ENCODE measurements at places on chromosomes 2 and 18.
A peak's percentile ranks its signal among the peaks of the same experiment; 100 is the strongest.

DNA sequence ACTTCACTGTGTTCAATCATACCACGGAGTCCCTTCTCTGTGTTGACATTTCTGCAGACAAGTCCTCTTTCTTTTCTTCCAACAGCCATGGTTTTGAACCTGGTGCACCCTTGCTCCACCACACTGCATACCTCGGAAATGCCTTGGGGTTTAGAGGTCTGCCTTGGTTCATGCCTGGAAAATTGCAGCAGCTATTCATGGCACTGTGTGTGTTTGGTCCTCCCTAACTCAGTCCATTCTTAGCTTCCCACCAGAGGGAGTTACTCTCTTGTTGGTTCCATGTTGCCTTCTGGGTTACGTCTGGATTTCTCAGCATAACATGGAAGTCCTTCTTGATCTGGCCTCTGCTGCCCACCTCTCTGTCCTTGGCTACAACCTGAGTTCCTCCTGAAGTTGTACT lies 206.0 kb downstream of the FHOD3 start:
- DNase-seq: no peak

DNA sequence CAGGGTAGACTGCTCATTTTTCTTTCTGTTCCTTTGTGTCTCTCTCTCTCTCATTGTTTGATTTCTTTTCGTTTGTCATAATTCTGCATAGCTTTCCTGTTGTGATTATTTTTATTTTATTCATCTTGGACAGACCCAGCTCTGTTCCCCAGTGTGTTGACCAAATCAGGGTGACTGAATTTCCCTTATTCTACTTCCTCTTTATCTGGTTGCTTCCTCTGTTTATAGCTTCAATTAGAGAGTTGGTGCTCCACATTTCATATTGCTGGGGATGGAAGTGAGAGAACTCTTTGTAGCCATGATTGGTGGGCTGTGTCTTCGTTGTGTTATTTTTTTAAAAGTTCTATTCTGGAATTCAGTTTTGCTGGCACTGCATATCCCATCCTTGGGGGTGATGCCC lies 19.1 kb downstream of the PROKR1 start:
- no peak for DNase-seq

DNA sequence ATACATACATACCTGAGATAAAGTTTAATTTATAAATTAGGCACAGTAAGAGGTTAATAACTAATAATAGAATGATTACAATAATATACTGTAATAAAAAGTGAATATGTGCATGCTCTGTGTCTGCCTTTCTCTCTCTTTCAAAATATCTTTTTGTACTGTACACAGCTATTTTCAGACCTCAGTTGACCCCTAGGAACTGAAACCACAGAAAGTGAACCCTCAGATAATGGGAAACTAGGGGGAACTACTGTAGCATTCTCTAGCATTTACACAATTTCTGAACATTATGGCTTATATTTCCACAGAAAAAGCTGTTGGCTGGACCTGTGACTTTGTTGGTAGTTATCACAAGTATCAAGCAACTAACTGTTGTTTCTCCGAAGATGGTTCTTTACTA lies 25.9 kb downstream of the WDR75 start:
- no peak for DNase-seq

- DNase-seq: no peak
Observed at GRCh38 chr18:23837591-23837990, 148.3 kb downstream of the LAMA3 start.

DNA sequence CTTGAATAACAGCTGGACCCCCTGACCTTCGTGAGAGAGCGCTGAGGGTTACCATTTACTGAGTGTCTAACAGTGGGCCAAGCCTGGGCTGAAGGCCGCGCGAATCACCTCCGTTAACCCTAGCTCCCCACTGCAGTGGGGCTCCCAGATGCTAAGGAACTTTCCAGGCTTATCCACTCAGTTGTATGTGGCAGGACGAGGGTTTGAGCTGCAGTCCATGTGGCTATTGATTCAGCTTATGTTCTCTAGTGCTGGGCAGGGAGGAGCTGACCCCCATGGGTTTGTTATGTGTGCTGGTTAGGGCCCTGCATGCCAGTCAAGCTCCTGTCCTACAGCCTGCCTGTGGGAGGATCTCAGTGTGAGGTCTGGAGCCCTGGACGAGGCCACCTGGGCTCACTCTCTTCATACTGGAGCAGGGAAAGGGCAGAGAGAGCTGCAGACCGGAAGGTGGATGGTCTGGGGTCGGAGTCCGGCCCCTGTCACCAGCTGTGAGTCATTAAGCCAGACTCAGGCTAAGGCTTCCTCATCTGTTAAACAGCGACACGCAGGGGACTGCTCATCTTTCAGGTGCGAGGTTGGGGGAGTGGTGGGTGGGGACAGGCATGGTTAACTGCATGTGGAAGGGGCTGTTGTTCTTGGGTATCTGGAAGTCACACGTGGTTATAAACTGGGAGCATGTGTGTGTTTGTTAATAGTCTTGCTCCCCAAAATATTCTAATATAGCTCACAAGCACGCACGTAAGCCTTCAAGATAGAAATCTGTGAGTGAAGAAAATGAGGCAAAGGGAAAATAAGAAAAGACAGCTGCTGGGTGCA lies 6.6 kb downstream of the PSD4 start:
- no peak for DNase-seq

GRCh38 chr2:138744713-138745112 lies 35.5 kb downstream of the NXPH2 start:
- no peak for DNase-seq

- no peak for DNase-seq
Observed at GRCh38 chr2:21981127-21981526, 857.4 kb downstream of the TDRD15 start.

DNA sequence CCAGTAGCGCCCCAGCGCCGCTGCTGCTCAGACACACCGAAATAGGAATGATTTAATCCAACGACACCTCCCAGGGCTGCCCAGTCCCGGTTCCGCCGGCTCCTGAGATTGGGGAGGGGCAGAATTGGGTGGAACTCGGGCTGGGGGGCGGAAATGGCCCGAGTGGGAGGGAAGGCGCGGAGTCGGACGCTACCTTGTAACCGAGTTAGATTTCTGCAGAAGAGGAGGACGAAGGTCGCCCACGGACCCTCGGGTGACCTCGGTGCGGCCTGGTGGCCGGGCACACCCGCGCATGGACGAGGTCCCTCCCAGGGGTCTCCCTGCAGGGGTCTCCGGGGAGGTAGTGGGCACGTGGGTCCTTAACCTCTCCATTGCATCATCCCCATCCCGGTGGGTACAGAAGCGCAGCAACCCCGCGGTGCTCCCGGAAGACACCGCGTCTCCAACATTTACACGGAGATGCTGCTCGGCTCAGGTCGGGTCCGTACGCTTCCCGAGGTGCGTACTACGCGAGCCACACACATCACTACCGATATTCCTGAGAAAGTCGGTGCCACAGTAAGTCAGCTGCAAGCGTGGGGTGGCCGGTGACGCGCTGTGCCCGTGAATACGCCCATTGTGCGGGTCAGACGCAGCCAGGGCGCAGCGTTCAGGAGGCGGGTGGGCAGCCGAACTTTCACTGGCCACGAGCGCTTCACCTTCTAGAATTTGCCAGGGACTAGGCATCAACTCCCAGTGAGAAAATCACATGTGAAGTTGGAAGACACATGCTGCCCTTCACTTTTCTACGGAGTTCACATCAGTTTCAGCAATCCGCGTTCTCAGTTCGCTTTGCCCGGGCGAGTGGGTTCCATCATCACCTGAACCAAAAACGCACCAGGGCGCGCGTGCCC lies 3.0 kb downstream of the ZNF516 start:
- DNase-seq: peak; percentile 30

DNA sequence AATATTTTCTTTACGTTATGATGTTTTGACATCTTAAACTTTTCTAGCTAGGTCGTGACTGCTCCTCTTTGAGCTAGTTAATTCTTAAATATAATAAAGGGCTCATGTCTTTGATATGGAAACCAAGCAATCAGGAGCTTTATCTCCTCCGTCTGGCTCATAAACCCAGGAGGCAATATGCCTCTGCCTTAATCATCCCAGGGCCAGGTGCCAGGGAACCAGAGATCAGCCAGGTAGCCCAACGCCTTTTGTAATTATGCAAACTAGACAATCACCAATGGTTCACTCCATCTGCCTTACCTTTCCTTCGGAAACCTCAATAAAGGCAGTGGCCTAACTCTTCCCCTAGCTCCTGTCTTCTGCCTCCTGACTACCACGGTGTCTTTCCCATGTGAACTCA lies 213.7 kb downstream of the KCNJ3 start:
- DNase-seq: no peak

DNA sequence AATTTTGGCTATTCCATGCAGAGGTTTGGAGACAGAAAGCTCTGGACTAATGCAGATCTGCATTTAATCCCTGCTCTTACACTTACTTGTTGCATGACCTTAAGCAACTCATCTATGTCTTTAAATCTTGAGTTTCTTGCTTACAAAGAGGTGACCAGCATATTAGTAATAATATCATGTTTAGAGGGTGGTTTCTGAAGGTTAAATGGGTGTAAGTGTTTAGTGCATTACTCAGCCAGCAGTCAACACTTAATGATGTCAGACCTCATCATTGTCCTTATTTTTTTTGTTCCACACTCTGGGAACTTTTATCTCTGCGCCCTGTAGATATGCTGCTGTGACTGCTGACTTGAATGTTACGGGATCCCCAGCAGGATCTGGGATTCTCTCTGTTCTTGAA lies 1.7 kb downstream of the IL1RL1 start:
- DNase-seq: no peak

DNA sequence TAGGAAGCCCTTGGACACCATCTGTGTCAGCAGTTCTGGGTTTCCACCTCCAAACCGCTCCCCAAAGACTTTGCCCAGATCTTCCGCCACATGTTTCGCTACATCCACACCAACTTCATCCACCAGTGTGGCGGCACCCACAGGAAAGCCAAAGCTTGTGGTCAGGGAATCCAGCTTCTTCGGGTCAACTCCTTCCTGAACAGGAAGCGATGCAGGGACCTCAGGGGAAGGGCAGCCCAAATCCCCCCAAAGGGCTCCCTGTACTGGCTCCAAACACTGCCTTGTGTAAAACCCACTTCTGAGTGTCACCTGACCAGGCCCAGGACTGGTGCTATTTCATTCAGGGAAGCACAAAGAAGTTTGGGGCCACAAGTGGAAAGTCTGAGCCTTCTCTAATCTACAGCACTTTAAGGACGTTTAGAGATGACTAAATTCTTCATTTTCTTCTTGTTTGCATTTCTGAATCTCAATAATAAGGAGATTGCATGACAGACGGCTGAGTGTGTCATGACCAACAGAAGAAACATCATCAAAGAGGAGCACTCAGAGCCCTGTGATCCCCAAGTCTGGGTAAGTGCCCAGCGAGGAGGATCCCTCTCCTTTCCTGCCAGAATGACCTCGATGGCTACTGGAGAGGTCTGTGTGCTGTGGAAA lies 20.8 kb downstream of the GAREM2 start:
- DNase-seq: no peak

DNA sequence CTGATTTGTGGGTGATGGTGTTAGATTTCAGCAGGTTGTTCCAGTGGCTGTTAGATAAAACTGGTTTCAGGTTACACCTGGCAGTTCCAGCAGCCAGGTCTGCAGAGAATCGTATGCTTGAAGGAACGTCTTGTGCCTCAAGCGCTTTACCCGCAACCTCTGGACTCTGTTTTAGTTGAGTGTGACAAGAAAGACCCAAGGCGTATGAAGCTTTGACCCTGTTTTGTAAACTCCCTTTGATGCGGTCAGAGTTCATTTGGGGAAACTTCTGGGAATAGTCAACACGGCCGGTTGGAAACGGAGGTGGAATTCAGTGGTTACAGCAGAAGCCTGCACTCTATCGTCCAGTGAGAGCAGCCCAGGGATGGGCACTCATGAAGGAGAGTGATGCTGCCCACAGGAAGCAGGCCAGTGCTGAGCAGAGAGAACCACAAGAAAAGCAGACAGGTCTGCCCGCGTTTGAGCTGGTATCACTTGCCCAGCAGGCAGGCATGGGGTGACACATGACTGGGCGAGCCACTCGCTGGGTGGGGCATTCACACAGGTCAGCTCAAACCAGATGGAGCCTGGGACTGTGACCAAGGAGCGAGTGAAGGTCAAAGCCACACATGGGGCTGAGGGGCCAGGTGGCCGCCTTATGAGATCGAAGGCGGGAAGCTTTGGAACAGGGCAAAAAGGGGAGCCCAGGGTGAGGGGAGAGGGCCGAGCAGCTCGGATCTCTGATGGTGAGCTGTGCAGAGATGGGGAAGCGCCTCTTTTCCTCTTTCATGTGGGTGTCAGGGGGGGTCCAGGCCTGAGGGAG lies 99.6 kb upstream of the MBOAT2 start:
- DNase-seq: no peak

DNA sequence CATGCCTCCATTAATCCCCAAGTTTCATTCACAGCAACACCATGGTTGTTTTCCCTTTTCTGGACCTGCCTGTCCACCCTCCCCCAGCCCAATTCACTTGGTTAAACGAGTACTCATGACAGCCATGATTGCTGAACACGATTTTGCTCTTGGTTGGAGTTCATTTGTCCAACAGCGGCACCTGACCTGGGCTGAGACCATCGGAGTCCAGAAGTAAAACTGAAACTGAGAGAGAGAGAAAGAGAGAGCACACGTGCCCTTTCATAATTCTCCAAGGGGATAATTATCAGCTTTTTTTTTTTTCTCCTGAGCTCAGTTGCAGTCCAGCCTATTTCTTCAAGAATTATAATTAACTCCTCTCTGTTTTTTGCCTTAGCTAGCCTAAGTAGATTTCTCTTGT lies 13.7 kb upstream of the KIF5C start:
- DNase-seq: no peak

GRCh38 chr18:60176259-60176658 lies 196.3 kb downstream of the MC4R start:
- no peak for DNase-seq

DNA sequence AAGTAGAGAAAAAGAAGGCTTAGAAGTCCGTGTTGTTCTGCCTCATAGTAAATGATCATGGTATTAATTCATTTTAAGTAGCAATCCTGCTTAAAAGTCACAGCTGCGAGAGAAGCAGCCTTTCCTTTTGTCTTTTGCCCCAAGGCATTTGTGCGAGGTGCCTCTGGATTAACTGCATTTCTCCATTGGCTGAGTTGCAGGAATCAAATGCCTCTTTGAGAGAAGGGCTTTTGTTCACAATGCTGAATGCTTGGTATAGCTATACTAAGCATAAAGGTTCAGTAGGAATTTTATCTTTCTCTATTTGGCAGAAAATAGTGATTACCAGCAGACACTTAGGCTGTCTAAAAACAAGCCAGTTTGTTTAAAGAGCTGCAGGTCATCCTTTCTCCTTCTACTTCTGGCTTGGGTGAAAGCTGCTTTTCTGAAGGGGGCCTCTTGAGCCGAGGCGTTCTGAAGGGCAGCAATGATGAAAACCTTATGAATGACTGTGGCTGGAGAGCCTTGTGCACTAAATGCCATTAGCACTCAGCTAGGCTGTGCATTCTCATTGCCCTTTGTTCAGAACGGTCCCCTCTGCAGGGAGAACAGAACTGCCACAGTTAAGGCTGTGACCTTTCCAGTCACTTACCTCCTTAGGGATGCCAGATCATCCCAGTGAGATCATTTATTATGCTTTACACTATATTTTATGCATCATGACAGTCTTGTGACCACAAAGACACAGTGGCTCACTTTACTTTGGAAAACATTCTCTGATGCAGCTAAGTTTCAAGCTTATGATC lies 68.8 kb upstream of the TMEM87B start:
- no peak for DNase-seq

Data from activated B cell treated with CpG ODN at 0.5 μM for 24 hours (primary cell).